CD4-positive, alpha-beta T cell treated with Interleukin-21 for 1 hour (primary cell): ENCODE measurements at places on chromosomes 3 and 15.

DNA sequence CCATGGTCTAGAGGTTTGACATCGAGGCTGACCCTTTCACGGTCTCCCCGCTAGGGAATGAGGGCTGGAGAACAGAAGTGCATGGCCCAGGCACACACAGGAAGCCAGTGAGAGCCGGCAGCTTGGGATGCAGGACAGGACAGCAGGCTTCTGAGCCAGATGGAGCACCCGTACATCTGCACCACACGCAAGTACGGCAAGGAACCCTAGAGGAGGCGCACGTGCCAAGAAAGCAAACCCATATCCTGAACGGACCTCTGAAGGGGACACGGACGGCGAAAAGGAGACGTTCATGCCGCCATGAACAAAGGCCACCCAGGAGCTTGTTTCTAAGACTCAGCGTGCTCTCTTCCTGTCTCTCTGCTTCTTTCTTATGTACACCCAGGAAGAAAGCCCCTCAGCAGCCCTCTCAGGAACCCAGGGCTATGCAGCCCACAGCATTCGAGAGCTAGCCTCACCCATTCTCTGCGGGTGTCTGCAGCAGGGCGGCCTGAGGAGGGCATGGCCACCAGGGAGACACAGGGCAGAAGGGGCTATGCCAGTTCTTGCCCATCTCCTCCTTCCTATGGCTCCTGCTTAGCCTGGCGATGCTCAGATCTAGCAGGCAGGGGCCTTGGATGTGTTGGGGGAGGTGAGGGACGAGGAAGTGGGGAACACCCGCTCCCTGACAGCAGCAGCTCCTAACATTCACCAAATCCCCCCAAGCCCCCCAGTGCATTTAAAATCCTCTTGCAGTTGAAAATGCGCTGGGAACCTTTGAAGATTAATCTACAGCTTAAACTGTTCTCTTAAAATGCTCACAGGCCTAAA, 81.3 kb downstream of the PCSK6 start:
- no peak for DNase-seq

DNA sequence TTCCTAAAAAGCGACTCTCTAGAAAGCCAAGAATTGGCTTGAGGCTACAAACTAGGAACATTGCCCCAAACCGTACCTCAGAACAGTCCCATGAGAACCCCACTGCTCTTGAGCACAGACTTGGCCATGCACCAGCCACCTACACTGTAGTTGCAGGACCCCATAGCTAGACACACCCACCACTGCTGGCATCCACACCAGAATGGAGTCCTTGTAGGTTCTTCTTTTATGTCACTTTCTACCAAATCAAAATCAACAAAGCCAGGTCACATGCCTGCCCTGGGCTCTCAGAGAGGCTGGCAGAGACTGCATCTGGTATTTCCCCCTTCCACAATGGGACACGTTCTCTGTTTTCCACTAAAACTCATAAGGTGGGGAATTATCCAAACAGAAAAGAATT, 290.5 kb downstream of the SHOX2 start:
- DNase-seq: no peak

DNA sequence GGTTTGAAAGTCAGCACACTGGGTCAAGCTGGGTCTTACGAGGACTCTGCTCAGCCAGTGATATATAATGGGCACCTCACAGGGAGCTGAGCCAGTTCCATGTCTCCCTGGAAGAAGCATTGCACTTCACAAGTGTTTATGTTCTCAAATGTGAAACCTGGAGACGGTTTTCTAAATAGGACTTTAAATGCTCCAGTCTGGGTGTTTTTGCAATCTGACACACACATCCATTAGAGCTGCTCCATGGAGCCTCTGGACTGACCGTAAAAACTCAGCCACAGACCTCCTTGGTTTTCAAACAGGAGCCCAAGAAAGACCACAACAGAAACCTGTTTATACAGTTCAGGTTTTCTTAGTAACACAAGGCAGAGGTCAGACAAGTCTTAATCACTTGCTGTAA, 201.3 kb upstream of the LRIG1 start:
- DNase-seq: no peak

DNA sequence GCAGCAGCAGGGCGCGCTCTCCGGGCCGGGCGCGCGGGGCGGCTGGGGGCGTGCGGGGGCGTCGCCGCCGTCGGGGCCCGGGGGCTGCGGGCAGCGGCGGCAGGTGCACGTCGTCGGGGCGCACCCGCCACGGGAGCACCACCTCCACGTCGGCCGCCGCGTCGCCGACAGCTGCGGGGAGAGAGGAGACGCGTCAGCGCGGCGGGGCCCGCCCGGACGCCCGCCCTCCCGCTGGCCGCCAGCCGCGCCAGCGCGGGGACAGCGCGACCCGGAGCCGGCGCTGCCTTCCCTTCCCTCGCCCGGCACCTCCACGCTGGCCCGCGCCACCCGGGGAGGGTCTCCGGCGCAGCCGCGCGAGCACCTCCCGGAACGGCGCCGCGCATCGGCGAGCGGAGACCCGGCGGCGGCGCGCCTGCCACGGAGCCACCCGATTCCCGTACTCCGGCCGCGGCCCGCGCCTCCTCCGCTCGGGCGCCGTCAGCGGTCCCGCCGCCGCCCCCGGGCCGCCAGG, 481 bp downstream of the ADAMTS17 start:
- DNase-seq: peak; percentile 25

DNA sequence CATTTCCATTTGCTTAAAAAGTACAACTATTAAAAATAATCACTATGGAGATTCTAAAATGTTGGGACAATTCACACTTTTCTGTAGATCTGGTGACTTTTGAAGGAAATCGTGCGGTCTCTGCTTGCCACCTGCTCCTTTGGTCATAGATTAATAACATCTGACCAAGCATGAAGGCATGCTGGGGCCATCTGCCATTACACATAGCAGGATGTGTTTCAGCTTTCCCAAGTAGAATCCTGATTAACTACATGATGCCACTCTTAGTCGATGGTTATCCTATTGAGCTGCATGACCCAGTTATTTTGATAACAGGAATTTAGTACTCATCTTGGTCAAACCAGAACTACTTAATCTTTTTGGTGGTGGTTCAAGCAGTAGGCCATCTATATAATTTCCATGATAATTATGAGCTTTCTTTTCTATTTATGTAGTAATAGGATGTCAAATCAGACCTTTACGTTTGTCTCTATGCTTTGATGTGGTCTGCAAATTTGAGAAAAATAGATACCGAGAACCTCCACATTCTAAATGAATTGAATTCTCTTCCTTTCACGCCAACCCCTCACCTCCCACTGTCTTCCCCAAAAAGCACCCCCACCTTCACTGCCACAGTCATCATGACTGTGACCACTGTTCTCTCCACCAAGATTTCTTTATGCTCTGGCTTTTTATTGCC, 158.1 kb downstream of the DIPK2A start:
- no peak for DNase-seq

DNA sequence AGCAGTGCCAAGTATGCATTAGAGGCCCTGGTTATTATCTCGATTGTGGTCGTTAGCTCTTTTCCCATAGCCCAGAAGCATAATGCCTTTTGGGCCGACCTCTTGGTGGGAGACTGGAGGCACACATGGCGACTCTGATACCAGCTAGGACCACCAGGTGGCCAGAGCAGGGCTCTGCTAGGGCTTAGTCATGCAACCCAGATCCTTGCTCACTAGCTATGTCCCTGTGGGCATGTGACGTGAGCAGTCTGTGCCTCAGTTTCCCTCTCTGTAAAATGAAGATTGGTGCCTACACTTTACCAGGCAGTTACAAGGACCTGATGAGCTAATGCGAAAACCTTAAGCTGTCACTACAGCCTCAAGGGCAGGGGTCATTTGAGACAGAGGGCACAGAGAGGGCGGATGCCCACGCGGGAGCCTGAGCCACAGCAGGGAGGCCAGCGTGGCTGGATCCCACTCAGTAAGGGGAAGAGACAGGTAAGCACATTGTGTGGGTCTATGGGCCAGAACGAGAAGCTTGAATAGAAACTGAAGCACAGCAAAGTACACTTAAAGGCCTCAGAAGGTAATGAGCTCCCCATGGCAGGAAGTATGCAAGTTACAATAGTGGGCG, 8.8 kb downstream of the KLF15 start:
- no peak for DNase-seq

- no peak for DNase-seq
Observed at GRCh38 chr3:53940623-53941022, 49.0 kb upstream of the SELENOK start.

DNA sequence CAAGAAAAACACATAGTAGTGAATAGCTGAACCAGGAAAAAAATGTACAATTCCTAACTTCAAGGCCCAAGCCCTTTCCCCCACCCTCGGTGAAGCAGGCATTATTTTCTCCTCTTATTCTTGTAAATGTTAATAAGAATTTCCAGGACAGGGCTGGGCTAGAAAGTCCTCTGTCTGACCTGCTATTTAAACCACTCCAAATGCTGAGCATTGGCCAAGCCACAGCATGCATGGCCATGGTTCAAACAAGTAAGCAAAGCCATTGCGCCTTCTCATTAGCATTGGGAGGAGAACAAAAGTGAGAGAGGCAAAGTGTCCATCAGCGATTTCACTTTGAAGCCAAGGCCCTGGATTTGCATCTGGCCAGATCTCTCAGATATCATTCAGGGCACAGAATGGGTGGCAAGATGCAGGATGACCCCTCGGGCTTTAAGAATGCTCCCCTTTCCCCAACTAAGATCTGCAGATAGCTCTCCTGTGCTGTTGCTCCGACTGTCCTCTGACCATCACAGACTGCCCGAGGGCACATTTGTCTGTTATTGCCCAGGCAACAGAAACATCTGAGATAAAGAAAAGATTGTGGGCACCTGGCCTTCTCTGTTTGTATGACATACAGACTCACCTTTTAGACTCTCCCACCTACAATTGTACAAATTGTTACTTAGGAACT, 46.3 kb downstream of the CEMIP start:
- no peak for DNase-seq

DNA sequence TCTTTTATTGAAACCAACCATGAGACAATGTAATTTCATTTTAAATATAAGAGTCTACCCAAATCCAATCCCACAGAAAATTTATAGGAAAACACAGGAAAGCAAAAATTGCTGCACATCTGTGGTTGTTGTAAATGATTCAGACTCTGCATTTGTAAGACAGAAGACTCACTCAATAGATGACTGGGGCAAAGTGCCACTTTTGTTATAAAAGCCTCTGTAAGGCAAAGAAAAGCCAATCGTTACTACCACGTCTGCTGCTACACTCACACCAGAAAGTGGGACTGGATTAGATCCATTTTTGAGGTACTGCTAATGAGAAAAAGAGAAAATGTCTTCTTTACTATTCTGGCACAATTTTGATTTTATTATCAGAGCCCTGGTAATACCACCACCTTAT, 74.9 kb downstream of the SEMA6D start:
- no peak for DNase-seq

GRCh38 chr15:99369196-99369595, 117.9 kb downstream of the LRRC28 start:
- no peak for DNase-seq

GRCh38 chr3:87090631-87091030, 99.7 kb upstream of the VGLL3 start:
- DNase-seq: no peak

DNA sequence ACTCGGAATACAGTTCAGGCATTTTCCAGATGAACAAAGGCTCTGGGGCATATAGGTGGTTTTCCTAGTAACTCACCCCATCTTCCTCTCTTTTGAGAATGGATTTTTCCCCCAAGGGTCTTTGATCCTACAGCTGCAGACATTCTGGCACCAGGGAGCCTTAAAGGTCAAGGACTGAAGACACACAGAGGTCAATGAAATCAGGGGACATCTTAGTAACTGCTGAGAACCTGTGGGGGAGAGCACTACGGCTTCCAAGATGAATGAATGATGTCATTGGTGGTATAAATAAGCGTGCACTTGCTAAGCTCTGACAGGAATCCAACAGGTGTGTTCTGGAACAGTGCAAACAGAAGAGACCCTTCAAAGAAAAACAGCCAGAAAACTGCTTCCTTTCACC, 36.3 kb downstream of the TMEM212 start:
- DNase-seq: no peak

DNA sequence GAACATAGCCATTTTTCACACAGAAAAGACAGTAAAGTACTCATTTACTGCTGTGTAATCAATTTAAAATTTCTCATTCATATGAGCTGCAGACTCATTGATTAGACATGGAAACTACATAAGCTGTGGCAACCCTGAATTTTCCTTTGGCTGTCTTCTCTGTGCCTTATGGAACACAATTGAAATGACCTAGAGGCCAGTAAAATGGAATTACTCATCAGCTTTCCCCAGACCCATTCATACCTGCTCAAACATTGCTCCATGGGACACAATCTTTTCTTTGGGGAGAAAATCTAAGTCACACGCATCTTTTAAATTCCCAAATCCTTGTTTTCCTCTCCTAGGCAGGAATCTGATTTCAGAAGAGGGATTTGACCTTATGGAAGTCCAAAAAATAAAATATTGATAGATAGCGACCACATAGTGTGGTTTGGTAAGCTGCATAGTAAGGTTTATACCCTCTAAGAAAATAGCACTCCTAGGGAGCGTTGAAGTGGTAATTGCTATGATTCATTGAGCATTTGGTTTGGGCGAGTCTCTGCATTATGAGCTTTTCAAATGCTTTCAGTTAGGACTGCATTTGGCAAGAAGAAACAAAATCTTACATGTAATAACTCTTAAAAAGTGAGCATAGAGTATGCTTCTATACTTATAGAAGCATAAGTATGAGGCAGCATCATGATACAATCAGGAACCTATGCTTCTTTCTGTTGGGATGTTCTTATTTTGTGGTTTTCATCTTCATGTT, 243.4 kb upstream of the GADL1 start:
- no peak for DNase-seq

DNA sequence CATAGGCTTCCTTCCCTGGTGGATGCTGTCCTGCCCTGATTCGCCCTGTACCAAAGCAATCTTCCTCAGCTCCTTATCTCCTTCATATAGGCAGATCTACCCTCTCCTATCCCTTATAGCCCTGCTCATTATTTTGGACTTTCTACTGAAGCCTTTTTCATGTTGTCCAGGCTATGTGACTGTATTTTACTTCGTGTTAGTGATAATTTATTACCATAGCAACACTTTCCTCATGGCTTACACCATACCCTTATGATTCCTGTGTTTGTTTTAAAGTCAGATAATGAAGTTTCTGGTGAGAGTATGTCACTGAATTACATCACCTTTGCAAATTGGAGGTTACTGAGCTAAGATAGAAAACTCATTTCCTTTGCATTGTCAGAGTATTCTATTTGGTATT, 352.6 kb downstream of the NLGN1 start:
- DNase-seq: no peak

DNA sequence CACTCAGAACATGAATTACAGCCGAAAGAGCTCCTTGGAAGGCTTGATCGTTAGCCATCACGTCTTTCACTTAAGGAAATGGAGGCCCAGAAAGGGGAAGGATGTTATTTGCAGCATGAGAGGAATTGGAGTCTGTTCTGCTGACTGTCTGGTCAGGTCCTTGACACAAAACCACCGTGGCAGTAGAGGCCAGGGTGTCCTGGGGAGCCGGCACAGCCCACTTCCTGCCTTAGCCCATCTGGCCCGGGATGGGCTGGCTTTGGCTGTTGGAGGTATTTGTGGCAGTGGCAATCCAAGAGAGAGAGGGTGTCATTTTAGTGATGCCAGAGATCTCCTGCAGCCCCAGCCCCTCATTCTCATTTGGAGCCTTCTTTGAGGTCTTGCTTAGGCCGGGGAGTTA, 37.4 kb downstream of the ST6GAL1 start:
- DNase-seq: no peak
